Fibroblast of skin of left quadriceps (primary cell): ENCODE measurements at places on chromosomes 1 and 21.

DNA sequence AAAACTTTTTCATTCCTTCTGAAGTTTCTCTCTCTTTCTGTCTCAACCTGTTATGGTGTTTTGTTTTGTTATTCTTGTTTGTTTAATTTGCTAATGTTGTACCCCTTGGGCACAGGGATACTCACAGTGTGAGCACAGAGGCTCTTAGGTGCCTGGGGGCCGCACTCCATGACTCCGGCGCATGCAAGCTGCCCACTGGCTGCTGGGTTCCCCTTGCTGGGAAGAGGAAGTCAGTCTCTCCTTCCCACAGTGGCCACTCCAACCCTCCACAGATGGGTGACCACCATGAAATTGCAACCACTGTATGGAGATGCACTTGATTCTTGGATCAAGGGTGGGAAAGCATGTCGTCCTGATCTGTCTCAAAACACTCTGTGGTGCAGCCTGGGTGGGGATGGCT, 4.6 kb upstream of the CD1A start:
- DNase-seq = no peak

- no peak for DNase-seq
Measured at GRCh38 chr1:97101509-97101908, 379.9 kb downstream of the PTBP2 start.

DNA sequence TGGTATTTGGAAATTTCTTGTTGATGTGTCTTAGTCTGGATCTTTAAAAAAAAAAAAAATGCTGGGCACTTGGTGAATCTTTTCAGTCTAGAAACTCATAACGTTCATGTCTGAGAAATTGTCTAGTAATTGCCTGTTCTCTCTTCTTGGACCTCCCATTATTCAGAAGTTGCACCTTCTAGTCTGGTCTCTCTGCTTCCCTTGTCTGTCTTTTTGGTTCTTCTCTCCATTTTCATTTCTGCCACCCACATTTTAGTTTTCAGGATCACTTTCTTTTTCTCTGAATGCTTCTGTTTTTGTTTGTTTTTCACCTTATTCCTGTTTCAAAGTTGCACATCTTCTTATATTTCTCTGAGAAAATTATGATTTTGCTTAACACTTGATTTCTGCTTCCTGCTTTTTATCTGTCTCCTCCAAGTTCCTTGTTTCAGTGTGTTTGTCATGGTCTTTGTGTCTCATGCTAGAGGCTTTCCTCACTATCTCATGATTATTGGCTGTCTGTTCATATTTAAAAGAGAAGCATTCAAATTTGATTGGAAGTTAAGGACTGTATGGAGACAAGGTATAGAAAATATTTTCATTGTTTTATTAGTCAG, 21.3 kb downstream of the BACE2 start:
- no peak for DNase-seq

DNA sequence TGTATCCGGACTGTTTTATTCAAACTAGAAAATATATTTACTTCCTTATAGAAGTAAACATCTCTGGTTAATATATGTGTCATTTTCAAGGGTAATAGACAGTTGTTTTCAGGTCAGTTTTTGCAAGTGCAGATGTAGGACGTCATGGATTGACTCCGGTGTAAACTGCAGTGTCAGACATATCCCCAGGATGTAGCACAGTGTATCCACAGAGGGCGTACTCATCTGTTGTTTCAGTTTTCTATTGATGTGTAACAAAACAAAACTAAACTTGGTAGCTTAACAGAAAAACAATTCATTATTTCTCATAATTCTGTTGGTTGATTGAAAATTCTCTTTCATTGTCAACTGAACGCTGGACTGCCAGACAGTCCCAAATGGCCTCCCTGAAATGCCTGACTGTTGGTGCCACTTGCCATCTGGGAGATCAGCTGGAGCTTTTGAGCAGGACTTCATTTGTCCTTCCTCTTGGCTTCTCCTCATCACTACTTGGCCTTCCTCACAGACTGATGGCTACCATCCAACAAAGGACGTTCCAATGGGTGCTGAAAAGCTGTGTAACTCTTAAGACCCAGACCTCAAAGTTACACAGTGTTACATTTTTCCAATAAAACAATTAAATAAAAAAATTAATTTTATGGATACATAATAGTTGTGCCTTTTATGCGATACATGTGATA, 181.6 kb downstream of the NCAM2 start:
- DNase-seq = no peak

- no peak for DNase-seq
Measured at GRCh38 chr1:184035719-184036516, 1.6 kb downstream of the COLGALT2 start.

- peak; percentile 100 for DNase-seq
Measured at GRCh38 chr1:59375321-59376220, 78.7 kb downstream of the FGGY start.

DNA sequence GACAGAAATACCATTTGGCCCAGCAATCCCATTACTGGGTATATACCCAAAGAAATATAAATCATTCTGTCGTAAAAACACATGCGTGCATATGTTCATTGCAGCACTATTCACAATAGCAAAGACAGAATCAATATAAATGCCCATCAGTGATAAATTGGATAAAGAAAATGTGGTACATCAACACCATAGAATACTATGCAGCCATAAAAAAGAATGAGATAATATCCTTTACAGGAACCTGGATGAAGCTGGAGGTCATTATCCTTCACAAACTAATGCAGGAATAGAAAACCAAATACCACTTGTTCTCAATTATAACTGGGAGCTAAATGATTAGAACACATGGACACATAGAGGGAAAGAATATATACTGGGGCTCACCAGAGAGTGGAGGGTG, 109.6 kb upstream of the SLC35F3 start:
- DNase-seq = no peak

GRCh38 chr1:101025283-101025656, 314 bp downstream of the DPH5 start:
- DNase-seq = no peak

- no peak for DNase-seq
Measured at GRCh38 chr1:65245295-65245694, 64.0 kb upstream of the DNAJC6 start.

DNA sequence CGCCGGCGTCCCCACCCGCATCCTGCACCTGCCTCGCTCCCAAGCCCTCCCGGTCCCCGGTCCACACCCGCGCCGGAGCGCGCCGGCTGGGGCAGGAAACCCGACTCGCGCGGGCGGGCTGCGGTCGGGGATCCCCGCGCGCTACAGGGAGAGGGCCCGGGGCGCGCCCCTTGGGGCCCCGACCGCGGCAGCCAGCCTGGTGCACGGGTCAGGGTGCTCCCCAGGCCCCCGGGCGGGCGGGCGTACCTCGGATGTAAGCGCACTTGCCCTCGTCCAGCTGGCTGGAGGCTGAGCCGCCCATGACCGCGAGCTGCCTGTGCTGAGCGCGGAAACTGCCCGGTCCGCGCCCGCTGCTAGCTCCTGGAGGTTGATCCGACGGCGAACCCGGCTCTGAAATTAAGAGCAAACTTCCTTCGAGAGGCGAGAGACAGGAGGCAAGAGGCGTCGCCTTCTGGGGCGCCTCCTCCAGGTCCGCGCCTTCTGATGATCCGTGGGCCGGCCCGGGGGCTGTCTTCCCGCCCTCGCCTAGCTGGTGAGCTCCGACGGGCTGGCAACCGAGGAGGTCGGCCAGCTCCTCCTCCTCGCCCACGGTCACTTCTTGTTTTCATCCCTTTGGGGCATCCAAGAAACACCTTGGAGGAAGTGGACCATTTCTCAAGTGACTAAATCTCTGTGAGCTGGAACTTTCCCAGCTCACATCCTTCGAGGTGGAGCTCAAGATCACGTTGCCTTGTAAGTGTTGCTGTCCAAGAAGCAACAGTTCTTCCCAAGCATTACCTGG, at the start of gene NIBAN1:
TSS of gene NIBAN1 (minus strand) at position 453 of the 781 bp plus-strand sequence. CDS start at position 301, 152 bp downstream.
- no peak for DNase-seq

DNA sequence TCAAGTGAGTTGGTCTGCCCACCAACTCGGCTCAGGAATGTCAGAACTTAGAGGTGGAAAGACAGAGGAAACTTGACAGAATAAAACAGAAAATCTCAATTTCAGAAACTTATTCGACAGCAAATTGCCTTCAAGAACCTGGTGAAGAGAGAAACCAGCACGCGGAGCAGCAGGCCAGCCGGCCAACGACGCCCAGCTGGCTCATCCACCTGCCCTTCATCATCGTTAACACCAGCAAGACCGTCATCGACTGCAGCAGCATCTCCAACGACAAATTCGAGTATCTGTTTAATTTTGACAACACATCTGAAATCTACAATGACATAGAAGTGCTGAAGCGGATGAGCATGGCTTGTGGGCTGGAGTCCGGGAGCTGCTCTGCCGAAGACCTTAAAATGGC, 350.8 kb upstream of the CAMK1G start:
- DNase-seq = no peak

- DNase-seq = no peak
Measured at GRCh38 chr1:63274371-63274770, 48.0 kb upstream of the FOXD3 start.
